Stimulated activated CD4-positive, alpha-beta T cell treated with anti-CD3 and anti-CD28 coated beads, Interleukin-4, amount 100 ng/mL, for 24 hours (primary cell): ENCODE measurements at places on chromosomes 11 and 22.

DNA sequence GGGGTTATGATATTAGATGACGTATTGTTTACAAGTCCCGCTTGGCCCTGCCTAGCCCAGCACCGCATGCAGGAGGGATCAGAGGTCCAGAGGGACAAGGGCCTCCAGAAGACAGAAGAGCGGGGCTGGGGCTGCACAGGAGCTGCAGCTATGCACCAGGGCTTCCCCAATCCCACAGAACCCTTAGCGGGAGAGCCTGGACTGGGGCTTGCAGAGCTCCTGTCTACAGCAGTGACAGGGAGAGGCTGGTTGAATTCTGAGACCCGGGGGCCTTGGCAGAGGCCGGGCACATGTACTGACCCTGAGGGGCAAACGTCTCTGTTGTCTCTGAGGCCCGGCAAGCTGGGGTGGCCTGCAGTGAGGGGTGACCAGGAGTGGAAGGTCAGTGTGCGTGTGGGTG lies 6.9 kb downstream of the KIAA0930 start:
- DNase-seq: no peak

DNA sequence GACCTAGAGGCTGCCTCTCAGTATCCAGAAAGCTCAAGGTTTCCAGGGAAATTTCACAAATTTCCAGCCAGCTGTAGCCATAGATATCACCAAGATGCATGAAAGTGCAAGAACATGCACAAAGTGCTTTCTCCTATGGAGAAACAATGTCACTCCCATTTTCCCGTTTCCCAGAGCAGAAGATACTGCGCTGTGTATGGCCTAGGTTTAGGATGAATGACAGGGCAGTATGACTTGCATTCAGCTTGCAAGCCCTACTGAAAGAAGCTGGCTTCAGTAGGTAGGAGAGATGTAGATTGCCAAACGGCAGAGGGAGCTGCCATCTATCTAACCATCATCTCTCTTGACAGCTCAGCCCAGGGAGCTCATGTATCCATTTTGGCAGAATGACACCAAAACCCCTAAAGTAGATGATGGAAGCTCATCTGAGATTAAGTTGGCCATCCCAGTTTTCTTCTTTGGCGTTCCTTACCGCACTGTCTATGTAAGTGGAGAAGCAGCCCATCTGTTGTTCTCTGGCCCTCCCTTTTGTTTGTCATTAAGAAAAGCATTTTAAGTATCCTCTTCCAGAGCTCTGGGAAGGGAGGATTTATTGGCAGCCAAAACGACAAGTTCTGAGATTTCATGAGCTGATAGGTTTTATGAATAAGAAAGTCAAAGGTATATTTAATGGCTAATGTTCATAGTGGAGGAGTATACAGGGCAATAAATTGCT lies 4.6 kb downstream of the TECTA start:
- DNase-seq: no peak

DNA sequence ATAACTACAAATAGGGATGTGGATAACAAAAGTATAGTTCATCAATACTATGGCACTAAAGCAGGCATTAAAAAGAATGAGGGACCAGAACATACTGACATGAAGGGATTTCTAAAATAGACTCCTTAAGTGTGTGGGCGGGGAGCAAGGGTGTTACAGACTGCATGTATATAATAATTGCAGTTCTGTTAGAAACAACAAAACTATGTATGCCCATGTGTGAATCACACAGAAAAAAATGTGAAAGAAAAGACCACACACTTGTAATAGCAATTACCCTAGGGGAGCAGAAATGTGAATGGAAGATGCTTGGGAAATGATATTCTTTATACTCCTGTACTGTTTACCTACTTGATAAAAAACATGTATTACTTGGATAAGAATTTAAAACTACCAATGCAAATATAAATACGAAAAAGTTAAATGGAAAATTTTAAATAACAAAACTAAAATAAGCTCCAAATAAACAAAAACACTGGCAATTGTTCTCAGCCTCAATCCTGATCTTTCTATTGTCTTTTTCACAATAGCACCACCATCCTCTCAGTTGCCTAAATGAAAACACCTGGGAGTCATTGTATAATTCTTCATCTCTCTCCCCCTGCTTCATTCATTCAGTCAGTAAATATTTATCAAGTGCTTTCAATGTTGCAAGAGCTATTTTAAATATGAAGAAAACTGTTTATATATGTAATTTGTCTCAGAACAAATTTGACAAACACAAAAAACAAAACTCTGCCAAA lies 129.8 kb downstream of the FCHSD2 start:
- DNase-seq: no peak

DNA sequence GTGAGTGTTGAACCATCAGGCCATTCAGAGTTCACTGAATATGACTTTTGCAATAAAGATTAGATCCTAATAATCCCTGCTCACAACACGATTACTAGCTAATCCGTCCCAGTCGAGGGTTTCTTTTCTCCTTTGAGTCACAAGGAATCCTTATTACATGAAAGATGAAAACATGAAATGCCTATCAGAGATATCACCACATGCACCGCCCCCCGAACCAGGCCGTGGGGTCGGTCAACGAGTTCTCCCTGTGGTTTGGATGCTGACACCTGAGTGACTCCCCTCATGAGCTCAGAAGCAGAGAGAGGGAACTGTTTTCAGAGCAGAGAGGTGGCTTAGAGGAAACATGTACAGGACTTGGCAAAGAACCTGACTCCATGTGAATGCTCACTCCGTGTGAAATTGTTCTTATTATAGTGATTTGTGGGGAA lies 263.3 kb downstream of the ETS1 start:
- DNase-seq: peak; percentile 56

DNA sequence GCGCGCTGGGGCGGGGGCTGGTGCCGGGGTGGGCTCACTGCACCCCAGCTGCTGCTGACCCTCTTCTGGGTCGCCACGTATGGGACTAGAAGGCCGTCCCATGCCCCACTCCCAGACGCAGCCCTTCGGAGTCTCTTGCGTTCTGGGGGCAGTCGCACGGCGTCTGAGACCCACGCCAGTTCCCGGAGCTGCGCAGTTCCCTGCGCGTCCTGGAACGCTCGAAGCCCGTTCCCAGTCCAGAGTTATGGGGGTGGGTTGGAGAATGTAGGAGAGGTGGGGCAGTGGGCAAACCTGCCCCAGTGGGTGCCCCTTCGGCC lies 375 bp downstream of the LAYN start:
- DNase-seq: no peak

DNA sequence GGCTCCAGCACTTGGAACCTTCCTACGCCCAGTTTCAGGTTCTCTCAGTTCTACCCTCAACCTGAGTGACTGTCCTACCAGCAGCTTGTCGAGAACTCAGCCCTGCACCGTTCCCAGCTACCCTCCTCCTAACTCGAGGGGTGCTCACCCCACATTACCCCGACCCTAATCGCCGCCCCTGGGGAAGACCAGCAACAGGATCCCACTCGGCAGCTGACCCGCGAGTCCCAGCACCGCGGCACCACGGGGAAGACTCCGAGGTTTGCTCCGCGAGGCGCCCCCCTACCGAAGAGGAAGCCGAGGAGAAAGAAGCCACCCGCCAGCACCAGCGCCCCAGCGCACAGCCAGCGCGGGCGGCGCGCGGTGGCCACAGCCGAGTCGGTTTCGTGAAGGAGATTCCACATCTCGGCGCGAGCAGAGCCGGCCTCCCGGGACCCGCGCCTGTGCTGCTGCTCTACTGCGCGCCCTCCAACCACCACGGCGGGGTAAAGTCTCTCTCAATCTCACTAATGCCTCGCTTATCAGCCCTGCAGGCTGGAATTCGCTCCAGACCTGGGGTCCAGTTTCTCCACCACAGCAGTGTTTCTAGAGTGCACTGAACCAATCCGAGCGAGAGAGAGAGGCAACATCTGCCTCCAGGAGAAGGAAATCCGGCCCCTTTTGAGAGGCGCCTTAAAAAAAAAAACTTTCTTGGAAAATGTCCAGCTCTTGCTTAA lies at the start of gene FOLH1:
Gene FOLH1 (minus strand): TSS at position 597 of the 716 bp plus-strand sequence. CDS start 193 bp downstream, at position 404.
- no peak for DNase-seq

- DNase-seq: peak; percentile 36
These were observed 707 bp upstream of the FTH1 start for GRCh38 chr11:61967924-61968757.

- DNase-seq: no peak
These were observed 118.8 kb upstream of the KIRREL3 start for GRCh38 chr11:127119356-127119755.

DNA sequence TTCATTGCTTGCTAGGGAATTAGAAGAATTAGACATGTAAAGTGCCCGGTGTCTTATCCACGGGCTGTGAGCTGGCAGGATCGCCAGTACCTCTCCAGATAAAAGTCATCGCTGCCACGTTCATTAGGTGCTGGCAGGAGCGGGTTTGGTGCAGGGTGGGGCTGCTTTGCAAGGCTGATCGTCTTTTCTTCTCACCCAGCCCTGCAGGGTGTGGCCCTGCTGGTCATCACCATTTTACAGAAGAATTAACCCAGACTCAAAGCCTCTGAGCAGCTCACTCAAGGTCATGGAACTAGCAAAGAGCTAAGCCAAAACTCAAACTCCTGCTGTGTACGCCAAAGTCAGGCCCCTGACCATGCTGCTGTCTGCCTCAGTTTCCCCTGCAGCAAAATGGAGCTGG lies 6.1 kb upstream of the FGF4 start:
- DNase-seq: no peak

DNA sequence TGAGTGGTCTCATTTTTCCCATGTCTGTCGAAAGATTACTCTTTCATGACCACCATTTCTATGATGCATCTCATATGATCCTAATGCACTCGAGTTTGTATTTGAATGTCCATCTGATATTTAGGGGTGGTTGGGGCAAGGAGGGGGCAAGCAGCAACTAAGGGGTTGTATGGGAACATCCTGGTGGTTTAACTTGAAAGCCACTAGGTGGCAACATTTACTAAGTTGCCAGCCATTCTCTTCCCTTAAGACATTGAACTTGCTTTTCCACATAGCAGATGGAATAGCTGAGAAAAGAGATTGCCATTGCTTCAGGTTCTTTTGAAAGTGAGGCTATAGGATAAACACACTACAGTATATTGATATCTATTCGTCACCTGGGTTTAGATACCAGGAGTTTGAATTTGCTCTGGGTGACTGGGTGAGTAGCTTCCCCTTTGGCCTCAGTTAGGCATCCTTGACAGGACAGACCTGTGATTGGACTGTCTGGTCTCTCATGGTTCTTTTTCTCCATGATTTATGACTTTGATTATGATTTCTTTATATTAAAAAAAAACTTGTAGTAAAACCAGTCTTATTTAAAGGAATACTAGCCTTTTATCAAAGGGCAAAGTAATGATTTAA lies 32.4 kb downstream of the NF2 start:
- peak; percentile 8 for DNase-seq

GRCh38 chr11:111598559-111598958 lies 3.7 kb upstream of the SIK2 start:
- no peak for DNase-seq

GRCh38 chr11:110738641-110739040 lies 26.4 kb upstream of the ARHGAP20 start:
- no peak for DNase-seq

GRCh38 chr11:31810779-31811647 lies at the start of gene PAX6:
Gene PAX6, minus strand, starts transcription at chr11:31811322. Its CDS starts 4,911 bp downstream, at chr11:31806411.
- DNase-seq: peak; percentile 49

- no peak for DNase-seq
These were observed 1525.6 kb upstream of the RAG2 start for GRCh38 chr11:38123673-38124072.

- no peak for DNase-seq
These were observed 11.3 kb downstream of the TRMU start for GRCh38 chr22:46346680-46347405.

- no peak for DNase-seq
These were observed 41.2 kb upstream of the KCNQ1OT1 start for GRCh38 chr11:2741006-2741376.

GRCh38 chr11:17012712-17013547 lies 1.3 kb downstream of the PLEKHA7 start:
- DNase-seq: no peak

DNA sequence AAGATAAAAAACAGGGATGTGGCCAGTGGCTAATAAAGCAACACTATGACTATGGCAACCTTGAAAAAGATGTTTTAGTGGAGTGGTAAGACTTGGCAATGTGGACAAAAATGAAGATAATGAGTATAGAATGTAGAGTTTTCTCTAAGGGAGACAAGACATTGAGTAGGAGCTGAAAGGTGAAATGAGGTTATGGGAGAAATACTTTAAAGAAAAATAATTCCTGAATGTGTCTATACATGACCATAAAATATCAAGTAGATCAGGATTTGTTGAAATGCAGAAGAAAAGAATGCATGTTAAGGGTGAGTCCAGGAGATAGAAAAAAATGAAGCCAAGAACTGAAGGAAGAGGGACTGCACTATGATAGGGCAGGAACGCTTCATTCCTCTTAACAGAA lies 101.6 kb upstream of the CARD18 start:
- DNase-seq: no peak

GRCh38 chr11:36594316-36594989 lies at the start of gene IFTAP:
Gene IFTAP, plus strand, starts transcription at chr11:36594502. Its CDS starts 15,602 bp downstream, at chr11:36610104.
- DNase-seq: peak; percentile 14

DNA sequence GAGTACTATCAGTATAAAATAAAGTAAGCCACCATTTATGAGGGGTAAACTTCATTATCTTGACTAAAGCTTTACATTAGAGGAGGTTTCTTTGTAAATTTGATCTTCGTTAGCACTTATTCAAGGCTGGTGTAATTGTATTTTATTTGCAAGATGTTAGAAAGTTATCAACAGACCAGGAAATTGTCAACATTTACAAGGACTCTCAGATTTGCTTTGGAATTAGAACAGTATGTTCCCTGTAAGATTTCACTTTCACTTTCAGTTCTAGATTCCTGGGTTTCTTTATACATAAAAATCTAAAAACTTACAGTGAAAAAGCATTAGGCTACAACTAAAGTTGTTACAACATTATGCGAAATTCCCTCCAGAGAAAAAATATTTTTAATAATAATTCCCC lies 4.6 kb upstream of the BIRC3 start:
- no peak for DNase-seq

- DNase-seq: no peak
These were observed 36.3 kb upstream of the JAM3 start for GRCh38 chr11:134032501-134033091.

GRCh38 chr11:91608677-91609076 lies 615.9 kb upstream of the FAT3 start:
- no peak for DNase-seq

DNA sequence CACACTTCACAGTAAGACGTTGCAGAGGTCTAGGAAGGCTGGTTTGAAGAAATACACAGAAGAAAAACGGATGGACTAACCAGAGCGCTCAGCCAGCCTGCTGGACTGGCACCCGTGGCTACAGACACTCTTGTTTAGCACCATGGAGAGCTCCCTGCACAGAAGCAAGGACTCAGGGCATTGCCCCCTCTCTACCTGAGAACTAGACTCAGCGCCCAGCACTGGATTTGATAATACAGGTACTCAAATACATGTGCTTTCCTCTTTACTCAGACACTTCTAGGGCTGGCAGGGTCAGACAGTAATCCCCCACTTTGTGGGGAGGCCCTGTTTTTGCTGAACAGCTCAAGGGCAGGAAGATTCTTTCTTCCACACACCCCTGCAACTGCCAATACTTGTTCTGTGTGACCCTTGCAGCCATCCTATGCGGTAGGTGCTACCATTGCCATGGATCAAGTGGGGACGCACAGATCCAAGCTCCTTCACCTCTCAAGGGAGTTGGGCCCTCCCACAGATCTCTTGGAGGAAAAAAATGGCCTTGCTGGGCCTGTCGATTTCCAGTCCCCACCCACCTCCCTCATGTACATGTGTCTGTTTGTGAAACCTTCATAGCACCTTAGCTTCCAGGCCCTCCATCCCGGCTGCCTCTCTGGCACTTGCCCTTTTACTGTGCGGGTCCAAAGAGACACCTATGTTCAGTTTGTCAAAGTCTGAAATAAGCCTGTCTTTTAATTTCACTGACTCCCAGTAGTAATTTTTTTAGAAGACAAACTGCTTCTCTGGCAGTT lies 5.1 kb upstream of the P2RX6 start:
- DNase-seq: no peak
